ENCODE measurements at places on chromosomes 5 and 9. TPM values are rescaled to one million over a fixed set of nuclear protein-coding genes. Genes with fewer than 3 reads are reported as not detected.
A peak's percentile ranks its signal among the peaks of the same experiment; 100 is the strongest.

DNA sequence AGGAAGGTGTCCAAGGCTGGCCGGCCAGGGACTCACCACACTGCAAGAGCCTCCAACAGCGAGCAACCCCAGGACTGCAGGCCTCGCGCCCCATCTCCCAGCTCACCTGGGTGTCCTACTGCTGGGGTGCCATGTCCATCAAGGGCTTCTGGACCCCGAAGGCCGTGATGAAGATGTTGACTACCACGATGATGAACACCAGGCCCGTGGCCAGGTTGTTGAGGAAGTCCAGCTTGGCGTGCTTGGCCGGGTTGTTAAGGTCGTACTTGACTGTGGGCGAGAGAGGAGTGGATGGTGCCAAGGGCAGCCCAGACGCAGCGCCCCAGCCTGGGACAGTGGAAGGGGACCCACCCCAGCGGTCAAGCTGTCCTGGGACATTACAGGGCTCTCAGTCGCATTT is 9.3 kb downstream of the NINJ1 start:
- DNase-seq: no peak

Gene PCDHA9
- 1.6 TPM for total RNA-seq

- no peak for DNase-seq
Observed at GRCh38 chr5:74665816-74666215, 19.2 kb upstream of the HEXB start.

DNA sequence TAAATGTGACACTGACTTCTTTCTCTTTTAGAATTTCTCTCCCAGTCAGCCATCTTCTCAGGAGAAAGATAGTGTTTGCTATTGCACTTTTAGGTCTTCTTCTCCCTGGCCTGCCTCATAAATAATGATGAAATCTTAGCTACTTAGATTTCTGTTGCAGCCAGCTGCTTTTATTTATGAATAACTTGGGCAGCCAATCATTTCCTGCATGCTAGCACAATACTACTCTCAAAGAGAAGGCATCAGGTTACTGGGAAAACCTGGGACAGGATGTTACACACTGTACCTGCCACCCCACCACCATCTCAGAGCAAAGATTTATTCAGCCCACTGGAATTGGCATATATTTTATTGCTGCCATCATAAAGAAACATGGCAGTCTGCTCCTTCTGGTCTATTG is 266.6 kb downstream of the PRELID2 start:
- DNase-seq: no peak

Gene SLIT3
- 62.5 TPM for total RNA-seq

Gene RRAGA
- total RNA-seq: 43.8 TPM

DNA sequence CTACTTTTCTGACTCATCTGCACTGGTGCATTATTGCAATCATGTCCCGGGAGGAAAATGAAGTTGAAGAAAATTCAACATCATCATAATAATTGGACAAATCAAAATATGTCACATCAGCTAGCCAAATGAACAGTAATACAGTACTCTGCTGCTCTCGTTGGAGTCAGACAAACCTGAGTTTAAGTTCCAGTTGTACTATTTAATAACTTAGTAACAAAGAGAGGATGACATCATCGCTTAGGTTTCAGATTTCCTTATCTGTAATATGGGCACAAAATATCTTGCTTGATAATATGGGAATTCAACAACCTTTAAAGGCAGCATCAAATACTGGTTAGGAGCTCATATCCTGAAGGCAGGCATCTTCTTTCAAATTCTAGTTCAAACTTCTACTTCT is 1248.9 kb upstream of the ACO1 start:
- peak; percentile 42 for DNase-seq

DNA sequence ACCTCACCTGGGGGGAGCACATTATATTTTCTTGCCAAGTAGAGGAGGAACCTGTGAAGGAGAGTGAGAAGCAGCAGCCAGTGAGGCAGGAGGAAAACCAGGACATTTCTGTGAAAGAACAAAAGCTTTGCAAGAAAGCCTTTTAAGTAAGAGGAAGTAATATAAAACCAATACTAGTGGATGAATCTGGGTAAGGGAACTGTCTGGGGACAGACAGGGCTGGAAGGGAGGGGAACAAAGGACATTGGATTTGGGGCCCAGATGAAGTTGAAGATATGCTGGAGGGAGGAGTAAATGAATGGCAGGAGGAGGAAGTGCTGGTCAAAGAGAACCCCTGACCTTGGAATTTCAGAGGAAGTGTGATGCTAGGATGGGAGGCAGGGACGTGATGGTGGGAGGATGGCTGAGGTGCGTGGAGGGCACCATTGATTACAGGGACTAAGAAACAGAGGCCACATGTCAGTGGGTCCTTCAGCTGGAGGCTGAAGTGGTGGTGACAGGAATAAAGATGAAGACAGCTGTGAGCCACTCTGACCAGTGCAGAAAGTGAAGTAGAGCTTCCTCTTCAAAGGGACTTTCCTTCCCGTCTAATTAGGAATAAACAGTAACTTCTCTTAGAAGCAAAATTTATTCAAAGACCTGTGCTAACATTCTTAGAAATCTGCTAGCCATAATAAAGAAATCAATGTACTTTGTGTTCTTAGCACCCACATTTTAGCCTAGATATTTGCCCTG is 43.5 kb upstream of the FABP6 start:
- DNase-seq: no peak

DNA sequence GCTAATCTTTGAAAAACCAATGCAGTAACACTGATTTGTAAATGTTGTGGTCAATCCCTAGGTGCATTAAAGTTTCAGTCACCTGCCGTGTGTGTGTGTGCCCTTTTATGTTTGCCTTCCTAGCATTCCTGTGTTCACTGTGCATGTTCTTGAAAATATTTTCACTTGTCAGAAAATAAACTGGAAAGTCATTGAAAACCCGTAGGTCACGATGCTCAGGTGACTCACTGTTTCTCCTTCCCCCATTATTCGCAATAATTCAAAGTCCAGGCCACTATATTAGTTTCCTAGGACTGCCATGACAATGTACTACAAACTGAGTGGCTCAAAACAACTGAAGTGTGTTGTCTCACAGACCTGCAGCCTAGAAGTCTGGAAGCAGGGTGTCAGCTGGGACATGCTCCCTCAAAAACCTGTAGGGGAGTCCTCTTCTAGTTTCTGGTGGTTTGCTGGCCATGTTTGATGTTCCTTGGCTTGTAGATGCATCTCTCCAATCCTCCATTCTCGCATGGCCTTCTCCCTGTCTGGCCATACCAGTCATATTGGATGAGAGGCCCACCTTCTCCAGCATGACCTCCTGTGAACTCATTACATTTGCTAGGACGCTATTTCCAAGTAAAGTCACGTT is 29.3 kb downstream of the MARVELD2 start:
- DNase-seq: no peak

DNA sequence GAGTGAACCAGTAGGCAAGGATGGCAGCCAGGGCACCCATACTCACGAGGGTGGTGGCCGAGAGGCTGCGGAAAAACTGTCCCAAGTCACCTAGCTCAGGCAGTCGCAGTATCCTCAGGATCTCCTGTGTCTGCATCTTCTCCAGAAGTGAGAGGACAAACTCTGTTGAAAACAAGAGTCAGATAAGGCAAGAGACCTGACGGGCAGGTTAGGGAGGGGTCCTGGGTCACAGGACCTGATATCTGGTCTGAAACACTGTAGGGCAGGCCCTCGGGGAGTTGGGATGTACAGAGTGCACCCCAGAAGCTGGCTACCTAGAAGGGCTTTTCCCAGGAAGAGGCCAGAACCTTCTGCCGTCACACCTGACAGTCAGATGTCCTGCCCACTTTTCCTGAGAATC is 17.4 kb downstream of the ACSL6 start:
- DNase-seq: no peak

DNA sequence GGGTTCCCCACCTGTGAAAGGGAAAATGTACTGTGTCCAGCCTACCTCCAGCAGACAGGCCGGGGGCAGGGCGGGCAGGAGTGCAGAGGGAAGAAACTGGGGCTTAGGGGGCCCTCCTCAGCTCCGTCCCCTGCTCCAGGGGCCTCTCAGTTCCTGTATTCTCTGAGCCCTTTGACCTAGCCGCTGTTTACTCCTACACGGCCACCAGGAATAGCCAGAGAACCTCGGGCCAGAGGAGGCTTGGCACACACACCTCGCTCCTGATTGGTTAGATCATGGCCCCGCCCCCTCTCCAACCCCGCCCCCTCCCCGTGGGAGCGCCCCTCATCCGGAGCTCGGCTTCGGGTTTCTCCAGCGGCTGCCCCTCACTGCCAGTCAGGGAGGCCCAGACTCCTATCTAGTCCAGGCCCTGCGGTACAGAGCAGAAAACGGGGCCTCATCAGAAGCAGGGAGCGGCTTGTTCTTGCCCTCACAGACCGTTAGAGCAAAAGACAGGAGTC is 2.2 kb downstream of the ST6GALNAC6 start:
- DNase-seq: peak; percentile 93

GRCh38 chr5:111242606-111243005 is 18.4 kb downstream of the CAMK4 start:
- no peak for DNase-seq

Gene C9
- total RNA-seq: not detected

GRCh38 chr9:135772056-135772646 is 70.2 kb downstream of the KCNT1 start:
- DNase-seq: no peak

Gene NAIP
- total RNA-seq: 3.3 TPM

Gene PCDHB4
- total RNA-seq: 5.2 TPM

DNA sequence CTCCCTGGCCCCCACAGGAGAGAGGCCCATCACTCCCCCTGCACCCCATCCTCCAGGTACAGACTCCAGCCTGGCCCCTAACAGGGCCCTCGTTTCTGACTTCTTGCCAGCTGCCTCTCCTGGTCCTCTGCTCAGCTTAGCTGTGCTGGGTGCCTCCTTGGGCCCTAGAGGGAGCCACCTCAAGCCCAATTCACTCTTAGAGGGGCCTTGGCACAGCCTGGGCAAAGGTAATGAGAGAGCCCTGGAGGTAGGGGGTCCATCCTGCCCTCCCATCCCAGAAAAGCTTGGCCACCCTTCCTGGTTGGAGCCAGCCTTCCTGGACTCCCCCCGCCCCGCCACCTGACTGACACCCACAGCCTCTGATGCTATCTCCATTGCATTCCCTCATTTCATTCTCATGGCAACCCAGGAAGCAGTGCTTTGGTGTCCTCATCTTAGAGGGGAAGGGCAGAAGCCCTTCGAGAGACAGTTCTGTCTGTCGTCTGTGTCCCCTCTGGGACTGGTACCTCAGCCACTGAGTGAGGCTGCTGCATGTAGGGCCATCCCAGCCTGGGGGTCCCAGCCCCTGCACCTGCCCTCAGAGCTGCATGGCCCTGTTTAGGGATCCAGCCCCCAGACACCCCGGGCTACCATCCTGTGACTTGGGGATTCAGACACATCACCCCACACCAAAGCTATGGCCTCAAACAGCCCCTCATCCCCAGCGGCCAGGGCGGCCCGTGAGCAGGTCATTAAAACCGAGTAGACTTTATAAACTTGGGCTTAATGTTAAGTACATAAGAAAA is 95.5 kb downstream of the BARX1 start:
- DNase-seq: no peak

- DNase-seq: no peak
Observed at GRCh38 chr5:73139485-73139884, 19.1 kb downstream of the TMEM171 start.

GRCh38 chr5:72378639-72379289 is 58.6 kb downstream of the PTCD2 start:
- DNase-seq: no peak

DNA sequence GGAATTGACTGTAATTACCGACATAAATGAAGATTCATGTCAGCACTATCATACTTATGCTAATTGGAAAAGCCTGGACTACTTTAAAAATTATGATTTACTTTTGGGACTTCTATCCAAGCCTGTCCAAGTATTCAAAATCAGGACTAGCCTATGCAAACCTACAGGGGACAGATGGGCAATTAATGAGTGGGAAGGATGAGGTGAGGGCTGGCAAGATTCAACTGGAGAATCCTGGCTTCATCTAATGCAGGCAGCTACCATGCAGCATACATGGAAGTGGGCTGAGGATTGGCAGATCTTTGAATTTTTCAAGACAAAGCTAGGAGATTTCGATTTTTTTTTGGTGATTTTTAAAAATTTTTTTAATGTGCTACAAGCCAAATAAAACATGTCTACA is 532.6 kb downstream of the CSNK1G3 start:
- no peak for DNase-seq

- no peak for DNase-seq
Observed at GRCh38 chr9:97556036-97556720, 54.7 kb downstream of the TMOD1 start.

Gene SLC36A3
- not detected for total RNA-seq

- DNase-seq: no peak
Observed at GRCh38 chr5:152332716-152333460, 72.2 kb downstream of the NMUR2 start.

GRCh38 chr5:150440948-150441812 is 8.4 kb downstream of the RPS14 start:
- DNase-seq: no peak

Gene PCDHA1
- 0.25 TPM for total RNA-seq

DNA sequence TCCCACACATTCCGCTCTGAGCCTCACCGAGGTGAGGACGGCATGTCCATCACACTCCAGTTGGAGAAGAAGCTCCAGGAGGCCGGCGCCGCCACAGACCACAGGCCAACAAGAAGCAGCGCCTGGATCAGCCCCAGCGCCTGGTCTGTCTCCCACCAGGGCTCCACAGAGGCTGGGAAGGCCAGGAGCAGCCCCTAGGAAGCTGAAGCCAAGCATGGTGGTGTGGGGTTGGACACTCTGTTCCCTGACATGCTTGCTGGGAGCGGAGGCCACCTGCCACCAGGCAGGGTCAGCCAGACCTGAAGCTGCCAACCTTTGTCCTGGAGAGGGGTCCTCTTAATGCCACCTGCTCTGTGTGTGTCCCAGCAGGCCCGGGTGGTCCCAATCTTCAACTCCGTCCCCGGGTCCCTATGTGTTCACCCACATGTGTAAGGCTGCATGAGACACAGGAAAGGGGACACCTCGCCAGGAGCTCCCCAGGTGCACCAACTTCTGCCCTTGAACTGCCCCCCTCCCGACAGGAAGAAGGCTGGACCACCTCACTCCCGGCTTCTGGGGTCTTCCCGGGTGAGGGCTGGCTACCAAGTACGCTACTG is 140.1 kb upstream of the PPP1R26 start:
- no peak for DNase-seq

GRCh38 chr5:95863383-95863757 is 40.8 kb upstream of the GLRX start:
- DNase-seq: peak; percentile 89

DNA sequence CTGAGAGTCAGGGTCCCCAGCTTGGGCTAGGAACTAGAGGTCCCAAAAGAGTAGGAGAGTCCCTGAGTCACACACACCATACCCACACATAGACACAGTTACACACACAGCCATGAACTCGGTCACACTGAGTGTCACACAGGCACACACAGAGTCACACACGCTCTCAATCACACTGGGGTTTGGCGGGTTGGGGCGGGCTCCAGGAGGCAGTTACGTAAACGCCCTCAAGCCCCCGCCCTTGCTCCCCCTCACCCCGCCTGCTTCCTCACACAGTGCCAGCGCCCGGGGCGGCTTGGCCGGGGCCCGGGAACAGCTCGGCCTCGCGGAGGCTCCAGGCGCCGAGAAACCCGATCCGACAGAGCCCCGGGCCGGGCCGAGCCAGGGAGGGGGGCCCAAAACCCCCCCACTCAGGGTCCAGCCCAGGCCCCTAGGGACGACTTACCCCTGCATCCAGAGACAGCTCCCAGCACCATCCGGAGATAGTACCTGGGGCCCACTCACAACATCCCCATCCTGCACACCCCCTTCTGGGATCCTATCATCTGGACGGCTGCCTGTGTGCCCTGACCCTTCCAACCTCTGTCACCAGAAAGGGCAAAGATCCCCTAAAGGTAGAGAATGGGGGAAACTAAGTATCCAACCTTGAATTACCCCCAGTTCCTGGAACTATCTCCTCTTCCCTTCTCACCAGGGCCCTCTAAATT is 3.5 kb upstream of the CNTFR start:
- no peak for DNase-seq
